ENCODE measurements at places on chromosomes 1 and 21.

GRCh38 chr21:28669321-28669720 is 323.4 kb downstream of the LTN1 start:
- peak; percentile 53 for DNase-seq

GRCh38 chr1:21157054-21157453 is 19.6 kb downstream of the EIF4G3 start:
- DNase-seq = no peak

DNA sequence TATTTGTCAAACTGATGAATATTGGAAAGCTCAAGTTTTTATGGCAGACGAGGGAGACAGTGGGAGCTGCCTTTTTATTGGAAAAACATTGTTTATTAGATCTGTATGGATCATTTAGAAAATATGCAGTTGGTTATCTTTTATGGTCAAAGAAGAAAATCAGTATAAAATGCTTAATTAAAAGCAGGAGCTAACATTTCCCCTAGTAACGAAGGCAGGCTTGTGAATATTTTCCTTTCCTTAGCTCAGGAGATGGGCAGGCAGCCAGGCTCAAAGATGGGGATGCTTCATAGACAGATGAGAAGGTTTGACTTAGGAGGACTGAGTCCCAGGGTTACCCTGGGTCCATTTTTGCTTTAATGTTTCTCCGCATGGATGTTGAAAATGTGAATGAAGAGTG is 26.0 kb downstream of the ROR1 start:
- no peak for DNase-seq

GRCh38 chr1:21756393-21757089 is 26.4 kb downstream of the USP48 start:
- no peak for DNase-seq

DNA sequence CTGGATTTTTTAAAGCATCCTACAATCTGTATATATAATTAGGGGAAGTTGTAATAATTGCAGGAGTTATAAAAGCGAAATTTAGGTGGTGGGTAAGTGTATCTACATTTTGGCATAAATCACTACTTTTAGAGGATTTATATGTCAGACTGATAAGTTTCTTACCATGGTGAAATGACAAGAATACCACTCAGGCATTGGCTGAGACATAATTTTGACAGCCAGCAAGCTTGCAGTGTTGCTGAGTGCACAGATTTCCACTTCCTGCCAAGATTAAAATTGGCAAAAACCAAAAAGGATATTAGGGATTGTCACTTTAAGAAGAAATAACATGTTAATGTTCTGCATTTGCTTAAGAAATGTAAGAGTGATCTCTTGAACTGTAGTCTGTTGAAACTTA is 28.2 kb downstream of the NFIA start:
- DNase-seq = no peak

DNA sequence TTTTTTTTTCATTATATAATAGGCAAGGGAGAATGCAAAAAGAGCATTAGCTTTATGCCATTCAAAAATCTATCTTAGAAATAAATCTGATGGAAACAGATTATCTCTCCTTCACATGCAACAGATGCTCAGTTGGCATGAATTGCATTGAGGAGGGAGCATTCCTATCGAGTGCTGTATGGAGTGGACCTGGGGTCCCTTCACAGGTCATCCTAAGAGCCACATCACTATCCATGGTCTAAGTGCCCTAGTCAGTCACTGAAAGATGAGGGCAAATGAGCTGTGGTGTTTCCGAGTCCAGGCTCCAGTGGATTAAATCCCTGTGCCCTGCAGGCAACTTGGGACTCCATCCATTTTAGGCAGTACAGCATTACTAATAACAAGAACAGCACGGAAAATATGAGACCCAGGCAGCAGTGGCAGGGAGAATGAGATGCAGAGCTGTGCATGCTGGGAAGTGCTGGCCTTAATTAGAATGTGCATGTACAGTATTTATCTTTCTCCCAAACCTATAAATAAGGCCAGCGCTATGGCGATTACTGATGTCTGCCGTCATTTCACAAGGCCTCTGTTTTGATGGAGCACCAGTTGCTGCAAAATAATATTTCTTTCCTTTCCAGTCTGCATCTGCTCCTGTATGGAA is 512.3 kb upstream of the PLXNA2 start:
- no peak for DNase-seq

- peak; percentile 19 for DNase-seq
Measured at GRCh38 chr1:46248122-46248920, 758 bp downstream of the RAD54L start.

DNA sequence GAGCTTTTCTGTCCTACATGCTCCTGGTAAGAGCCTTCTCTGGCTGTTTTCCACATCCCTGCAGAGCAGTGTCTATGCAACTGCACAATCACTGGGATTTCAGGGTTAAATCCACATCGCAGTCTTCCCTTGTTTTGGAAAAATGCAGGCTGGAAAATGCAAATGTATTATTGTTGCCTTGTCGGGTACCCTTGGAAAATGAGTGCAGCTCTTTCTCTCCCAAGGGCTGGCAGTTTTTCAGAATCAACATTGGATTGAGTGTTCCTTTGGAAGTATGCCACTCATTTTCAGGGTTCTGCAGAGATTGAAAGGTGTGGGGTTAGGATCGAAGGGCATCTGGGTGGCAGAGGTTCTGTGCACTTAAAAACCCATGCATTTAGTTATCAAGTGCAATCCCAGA is 3.2 kb downstream of the NOS1AP start:
- DNase-seq = no peak

DNA sequence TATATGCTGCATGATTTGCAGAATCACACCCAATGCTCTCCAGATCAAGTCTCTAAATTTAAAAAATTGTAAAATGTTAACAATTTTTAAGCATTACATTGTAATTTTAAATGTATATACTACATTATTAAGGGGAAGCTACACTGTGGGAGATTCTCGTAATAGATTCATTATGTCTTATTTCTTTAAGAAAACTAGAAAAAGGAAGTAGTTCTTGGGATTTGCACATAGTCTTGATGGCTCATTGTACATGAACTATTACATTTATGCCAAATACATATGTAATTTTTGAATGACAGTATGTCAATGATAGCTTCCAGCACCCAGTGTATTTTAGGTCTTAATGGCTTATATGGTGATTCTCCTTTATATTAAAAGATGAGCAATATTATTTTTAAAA is 250.3 kb downstream of the PTPRC start:
- no peak for DNase-seq

DNA sequence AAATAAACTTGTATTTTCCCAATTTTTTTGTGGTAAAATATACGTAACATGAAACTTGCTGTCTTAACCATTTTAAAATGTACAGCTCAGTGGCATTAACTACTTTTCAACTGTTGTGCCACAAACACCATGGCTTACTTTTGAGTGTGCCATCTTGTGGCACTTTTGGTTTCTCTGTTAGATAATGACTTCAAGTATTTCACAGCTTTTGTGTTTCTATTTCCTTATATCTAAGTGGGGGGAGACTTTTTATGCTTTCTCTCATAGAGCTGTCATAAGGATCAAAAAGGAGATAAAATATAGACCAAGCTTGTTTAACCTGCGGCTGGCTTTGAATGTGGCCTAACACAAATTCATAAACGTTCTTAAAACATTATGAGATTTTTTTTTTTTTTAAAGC is 44.3 kb downstream of the CDC14A start:
- DNase-seq = no peak

GRCh38 chr1:229058729-229059128 is 212.2 kb upstream of the RAB4A start:
- no peak for DNase-seq

- DNase-seq = no peak
Measured at GRCh38 chr21:14285147-14285761, 69.3 kb downstream of the RBM11 start.

- no peak for DNase-seq
Measured at GRCh38 chr21:25911730-25912401, 177.1 kb downstream of the GABPA start.

DNA sequence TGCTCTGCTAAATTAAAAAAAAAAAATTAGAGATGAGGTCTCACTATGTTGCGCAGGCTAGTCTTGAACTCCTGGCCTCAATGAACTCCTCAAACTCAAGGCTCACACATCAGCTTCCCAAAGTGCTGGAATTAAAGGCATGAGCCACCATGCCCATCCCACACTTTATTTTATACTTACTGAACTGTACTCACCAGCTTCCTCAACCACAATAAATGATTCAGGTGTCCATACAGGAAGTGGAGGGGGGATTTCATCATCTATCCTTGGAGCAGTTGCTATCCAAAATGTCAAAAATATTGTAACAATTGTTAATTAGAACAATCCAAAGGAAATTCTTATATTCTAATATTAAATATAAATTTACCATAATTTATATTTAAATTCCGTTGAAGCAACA is 22.4 kb upstream of the RSBN1 start:
- DNase-seq = no peak

DNA sequence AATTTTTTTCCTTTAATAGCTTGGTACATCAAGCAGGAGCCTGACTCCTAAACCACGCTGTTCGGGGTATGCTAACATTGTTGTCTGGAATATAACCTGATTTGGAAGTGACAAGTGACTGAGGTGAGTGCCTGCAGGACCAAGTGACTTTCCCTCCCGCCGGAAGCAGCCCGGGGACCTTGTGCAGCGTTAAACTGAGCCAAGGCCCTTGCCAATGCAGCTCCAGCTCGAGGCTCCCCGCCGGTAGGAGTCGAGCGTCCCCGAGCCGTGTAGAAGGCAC is 716 bp upstream of the MTARC1 start:
- no peak for DNase-seq

DNA sequence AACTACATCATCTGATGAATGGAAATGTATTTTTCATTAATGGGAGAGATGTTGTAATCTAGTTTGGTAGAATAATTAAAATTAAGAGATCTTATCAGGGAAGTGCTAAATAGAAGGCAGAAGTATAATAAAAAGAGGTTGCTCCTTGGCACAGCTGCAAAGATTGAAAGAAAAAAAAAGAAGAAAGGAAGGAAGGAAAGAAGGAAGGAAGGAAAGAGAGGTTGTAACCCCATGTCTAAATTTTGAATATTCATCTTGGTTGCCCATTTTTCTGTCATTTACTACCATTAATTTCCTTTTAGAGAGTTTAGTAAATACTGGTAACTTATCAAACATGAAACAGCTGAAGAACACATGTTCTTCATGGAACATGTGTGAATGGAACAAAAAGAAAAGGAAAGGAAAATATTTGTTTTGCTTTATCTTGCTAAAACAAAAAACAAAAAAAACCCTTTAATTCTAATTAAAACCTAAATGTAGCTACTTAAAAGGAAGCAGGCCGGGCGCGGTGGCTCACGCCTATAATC is 10.5 kb upstream of the MDM4 start:
- DNase-seq = no peak

GRCh38 chr1:162381383-162381782 is at the start of gene C1orf226:
Gene C1orf226 (plus strand): TSS chr1:162381728. CDS start chr1:162381902, 174 bp downstream.
- DNase-seq = peak; percentile 92

- peak; percentile 1 for DNase-seq
Measured at GRCh38 chr1:37038227-37039093, 4.1 kb upstream of the GRIK3 start.

- DNase-seq = no peak
Measured at GRCh38 chr1:240343045-240343444, 251.4 kb downstream of the FMN2 start.

GRCh38 chr1:97632776-97633175 is 288.1 kb downstream of the DPYD start:
- no peak for DNase-seq

- peak; percentile 22 for DNase-seq
Measured at GRCh38 chr1:220786337-220787068, at the start of gene MTARC1. Gene MTARC1 (plus strand): TSS chr1:220786913. CDS start chr1:220786945, 32 bp downstream.

- no peak for DNase-seq
Measured at GRCh38 chr1:169708647-169709046, 2.8 kb downstream of the SELL start.

DNA sequence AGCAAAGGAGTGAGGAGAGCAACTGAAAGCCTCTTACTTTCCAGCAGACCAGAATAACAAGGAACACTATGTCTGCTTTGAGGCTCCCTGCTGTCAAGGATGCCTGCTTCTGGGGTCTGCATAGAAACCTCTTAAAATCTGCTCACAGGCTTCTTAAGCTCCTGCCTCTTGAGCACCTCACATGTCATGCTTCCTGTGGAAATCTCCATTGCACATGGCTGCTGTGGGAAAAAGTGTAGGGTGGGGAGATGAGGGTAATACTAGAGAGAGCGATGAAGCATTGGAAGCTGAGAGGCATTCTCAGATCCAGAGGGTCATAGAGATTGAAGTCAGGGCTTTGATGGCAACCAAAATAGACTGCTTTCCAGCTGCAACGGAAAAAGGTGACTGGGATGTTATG is 6.2 kb upstream of the HLX start:
- DNase-seq = no peak

- DNase-seq = no peak
Measured at GRCh38 chr1:25668931-25669573, 52.5 kb downstream of the MAN1C1 start.

- DNase-seq = no peak
Measured at GRCh38 chr1:210582205-210582970, 253.7 kb downstream of the HHAT start.

DNA sequence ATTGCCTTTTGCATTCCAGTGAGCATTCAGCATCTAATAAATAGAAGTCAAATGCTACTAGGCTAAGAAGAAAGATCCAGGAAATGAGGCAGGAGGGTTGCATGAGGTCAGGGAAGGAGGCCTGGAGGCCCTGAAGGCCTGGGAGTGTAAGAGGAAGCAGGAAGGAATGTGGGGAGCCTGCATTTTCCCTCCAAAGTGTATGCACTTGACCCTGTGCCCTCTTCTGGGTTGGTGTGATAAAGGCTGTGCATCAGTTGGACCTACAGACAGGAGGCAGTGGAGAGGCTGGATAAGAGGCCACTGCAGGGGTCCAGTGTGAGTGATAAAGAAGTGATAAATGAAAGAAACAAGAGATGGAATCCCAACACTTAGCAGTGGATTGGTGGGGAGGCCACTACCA is 20.4 kb downstream of the KIAA1614 start:
- DNase-seq = no peak

DNA sequence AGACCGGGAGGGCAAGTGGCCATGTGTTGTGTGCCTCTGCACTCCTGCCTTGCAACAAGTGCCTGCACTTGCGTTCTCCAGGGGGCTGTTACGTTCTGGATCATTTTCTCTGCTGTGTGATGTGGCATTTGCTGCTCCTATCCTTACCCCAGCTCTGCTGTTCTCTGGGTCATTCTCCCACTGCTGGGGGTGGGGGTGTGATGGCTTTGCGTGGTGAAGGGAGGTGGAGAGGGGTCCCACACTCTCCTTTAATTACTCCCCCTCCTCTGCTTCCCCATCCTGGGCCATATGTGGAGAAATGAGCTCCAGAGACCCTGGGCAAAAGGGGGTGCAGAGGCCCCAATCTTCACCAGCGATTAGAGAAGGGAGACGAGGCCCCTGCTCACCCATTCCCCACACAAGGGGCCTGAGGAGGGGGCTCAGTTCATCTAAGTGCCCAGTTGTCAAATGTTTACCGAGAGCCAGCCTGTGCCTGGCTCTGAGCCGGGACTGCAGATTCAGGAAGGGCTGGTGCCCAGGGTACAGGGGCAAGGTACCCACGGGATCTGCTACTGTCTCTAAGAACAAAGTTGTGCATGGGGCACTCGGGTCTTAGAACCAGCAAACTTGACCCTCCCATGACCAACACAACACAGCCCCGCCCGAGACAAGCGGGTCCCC is 355.4 kb downstream of the PTPRU start:
- DNase-seq = no peak

GRCh38 chr1:29156543-29157268 is 25.0 kb downstream of the SRSF4 start:
- DNase-seq = peak; percentile 64
